ENCODE measurements at places on chromosomes 1 and 21.

GRCh38 chr1:69377507-69377906 is 190.2 kb upstream of the LRRC7 start:
- no peak for DNase-seq

- DNase-seq, result no peak
Observed at GRCh38 chr1:185328255-185328654, 11.2 kb upstream of the IVNS1ABP start.

- DNase-seq, result peak; percentile 86
Observed at GRCh38 chr21:45292399-45293219, 4.9 kb upstream of the POFUT2 start.

DNA sequence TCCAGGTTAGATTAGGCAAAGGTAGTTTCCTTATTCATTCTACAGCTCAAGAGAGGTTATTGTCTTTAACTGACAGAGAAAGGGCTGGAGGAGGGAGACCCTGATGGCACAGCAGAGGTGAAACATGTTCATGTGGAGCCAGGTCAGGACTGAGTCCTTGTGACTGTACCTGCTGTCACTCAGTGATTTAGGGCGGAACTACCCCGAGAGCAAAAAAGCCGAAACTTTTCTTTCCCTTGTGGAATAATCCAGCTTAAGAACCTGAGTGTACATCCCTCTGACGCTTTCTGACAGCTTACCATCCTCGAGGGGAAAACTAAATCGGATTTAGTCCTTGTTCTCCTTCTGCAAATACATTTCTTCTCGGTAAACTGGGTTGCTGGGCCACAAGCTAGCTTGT is 273.2 kb downstream of the BACH1 start:
- DNase-seq, result no peak

DNA sequence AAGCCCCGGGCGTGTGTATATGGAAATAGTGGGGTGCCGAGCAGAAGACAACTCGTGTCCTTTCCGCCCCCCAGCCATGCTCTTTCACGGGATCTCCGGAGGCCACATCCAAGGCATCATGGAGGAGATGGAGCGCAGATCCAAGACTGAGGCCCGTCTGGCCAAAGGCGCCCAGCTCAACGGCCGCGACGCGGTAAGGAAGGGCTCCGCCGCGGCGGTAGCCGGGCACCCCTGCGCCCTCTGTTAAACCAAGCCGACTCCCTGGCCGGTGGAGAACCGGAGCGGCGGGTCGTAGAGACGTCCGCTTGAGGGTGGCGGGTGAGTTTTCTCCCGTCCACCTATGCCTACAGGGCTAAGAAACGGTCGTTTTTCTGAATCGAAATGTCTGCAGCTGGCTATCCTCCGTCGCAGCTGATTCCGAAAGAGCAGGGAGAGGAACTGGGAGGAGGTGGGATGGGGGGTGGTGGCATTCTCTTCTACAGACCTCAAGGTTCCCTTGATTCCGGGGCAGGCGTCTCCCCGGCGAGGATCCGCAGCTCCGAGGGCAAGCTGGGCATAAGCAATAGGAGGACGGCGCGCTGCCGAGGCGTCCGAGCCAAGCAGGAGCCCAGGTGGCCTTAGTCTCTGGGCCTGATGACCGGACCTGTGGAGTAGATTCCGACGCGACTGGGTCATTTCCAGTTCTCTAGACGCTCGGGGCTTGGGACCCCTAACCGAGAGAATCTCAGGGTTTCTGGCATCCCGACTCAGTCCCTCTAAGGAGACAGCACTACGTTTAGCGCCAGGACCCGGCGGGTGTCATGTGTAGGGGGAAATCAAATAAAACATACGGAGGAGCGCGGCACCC is 856 bp downstream of the LHX9 start:
- DNase-seq, result no peak

- no peak for DNase-seq
Observed at GRCh38 chr21:41048145-41048544, 119.8 kb upstream of the BACE2 start.

GRCh38 chr21:36288651-36289243 is 31.2 kb upstream of the MORC3 start:
- no peak for DNase-seq

DNA sequence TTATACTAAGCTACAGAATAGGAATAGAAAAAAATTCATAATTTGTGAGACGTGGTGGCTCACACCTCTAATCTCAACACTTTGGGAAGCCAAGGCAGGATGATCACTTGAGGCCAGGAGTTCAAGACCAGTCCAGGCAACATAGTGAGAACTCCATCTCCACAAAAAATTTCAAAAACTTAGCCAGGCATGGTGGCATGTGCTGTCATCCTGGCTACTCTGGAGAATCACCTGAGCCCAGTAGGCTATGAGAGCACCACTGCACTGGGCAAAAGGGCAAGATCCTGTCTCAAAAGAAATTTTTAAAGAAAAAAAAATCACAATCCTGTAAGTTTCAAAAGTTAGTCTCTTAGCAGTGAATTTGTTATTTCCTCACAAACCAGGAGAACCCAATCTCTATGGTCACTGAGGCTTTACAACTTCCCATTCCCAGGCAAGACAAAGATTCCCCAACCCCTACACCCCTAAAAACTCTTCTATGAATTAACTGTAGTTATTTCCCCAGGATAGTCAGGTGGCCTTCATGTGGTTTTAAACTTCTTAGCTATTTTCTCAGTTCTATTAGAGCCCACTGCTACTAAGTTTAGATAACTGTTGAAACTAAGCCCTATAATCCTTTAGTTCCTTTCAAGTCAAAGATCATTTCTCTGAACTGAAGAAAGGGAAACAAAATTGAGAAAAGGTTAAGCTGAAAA is 74.5 kb downstream of the FOXJ3 start:
- DNase-seq, result no peak

DNA sequence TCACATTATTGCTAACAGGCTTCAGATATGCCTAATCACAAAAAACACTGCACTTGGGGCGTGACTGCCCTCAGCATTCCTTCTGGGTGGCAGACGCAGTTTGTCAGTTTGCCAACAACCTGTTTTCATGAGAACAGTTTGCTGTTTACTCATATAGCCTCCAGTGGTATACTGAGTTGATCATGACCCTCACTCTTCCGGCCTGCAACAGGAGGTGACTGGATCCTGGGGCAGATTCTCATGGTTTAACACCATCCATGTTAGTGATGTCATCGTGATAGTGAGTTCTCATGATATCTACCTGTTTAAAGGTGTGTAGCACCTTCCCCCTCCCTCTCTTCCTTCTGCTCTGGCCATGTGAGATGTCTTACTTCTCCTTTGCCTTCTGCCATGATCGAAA is 555.2 kb downstream of the PLPP3 start:
- no peak for DNase-seq

GRCh38 chr1:54886724-54887664 is at the start of gene DHCR24:
TSS of gene DHCR24 (minus strand) at chr1:54887195. CDS start at chr1:54887119, 76 bp downstream.
- peak; percentile 50 for DNase-seq

DNA sequence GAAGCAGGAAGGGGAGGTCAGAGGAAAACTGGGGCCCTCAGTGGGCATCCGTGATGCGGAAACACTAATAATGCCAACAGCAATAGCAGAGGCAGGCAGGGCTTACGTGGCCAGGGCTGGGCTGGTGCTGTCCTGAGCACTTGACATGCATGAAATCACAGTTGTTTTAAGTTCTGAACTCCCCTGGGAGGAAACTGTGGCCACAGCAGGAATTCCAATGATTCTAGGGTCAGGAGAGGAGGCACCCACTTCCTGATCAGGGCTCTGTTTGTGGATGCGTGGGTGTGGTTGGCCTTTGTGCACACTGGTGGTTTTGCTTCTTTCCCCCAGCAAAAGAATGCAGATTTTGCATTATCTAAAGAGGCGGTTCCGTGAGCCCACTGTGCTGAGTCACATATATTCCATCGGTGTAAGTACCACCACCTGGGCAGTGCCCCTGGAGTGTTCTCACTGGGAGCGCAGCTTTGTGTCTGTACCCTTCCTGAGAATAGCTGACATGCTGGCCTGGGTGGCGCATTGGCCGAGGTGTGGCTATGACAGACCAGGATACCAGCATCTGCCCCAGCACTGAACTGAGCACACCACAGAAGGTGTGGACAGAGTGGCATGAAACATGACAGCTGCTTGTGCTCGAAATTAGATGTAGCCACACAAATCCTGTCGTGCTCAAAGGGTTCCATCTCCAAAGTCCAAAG is 71.0 kb downstream of the PDE9A start:
- peak; percentile 28 for DNase-seq

DNA sequence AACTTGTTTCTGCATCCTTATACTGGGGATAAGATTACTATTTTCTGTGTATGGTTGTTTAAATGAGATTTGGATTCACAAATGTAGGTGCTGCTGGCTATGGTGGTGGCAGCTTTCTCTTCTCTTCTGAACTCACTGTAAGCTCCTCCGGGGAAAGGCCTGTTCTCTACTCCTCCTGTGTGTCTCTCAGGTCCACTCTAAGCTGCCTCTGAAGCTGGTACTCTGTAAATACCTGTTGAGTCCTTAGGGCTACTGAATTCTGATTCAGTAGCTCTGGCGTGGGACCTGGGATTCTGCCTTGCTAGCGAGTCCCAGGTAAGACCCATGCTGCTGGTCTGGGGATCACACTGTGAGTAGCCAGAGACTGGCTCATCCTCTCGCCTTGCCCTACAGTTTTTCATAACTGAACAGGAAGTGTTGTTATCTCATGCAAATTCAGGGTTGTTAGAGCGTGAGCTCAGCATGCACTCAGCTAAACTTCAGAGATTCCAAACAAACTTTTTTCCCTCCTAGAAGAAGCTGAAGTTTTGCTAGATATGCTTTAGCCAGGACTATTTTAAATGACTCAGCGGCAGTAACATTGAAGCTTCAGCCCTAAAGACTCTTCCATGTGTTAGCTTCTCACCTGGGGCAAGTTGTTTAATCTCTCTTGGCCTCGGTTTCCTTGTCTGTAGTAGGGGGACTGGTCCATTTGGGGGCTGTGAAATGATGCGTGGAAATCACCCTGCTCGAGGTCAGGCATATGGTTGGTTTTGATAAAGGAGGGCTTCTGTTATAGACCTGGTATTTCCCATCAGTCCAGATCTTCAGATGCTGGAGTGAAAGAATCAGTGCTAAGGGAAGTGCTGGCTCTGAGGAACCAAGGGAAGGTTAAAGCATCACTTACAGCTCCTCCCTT is 271.5 kb upstream of the TMEM51 start:
- DNase-seq, result no peak

- no peak for DNase-seq
Observed at GRCh38 chr1:41850029-41850428, 68.7 kb downstream of the HIVEP3 start.

DNA sequence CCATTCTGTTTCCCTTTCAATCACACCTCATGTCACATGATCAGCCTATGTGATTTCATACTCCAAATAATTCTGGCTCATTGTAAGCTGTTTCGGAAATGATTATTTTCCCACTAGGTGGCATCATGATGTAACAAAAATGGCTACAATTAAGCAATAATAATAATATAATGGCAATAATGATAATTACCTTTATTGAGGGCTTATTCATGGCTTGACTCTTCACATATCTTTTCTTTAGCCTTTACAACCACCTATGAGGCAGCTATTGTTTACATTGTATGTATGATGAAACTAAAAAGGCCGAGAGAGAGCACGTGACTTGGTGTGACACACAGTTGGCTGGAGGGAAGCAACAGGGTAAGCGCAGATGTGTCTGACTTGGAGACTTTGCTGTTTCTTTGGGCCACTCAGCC is 12.5 kb upstream of the KPRP start:
- DNase-seq, result no peak

GRCh38 chr1:160830321-160831153 is 32.1 kb downstream of the CD244 start:
- no peak for DNase-seq

DNA sequence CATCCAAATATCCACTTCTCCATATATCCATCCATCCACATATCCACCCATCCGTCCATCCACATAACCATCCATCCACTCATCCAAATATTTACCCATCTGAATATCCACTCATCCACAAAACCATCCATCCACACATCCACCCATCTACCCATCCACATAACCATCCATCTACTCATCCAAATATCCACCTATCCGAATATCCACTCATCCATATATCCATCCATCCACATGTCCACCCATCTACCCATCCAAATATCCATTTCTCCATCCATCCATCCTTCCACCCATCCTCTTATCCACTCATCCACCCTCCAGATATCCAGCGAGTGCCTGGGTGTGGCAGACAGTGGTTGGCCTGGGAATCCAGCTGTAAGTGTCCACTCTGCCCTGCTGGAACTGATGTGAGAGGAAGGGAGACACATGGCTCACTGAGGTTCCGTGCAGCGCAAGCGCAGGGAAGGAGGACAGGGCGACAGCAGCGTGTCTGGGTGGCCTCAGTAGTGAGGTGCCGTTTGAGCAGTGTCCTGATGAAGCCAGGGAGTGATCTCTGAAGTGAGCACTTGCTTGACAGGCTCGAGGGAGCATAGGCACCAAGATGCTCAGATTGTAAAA is 27.1 kb downstream of the SLC45A1 start:
- no peak for DNase-seq

DNA sequence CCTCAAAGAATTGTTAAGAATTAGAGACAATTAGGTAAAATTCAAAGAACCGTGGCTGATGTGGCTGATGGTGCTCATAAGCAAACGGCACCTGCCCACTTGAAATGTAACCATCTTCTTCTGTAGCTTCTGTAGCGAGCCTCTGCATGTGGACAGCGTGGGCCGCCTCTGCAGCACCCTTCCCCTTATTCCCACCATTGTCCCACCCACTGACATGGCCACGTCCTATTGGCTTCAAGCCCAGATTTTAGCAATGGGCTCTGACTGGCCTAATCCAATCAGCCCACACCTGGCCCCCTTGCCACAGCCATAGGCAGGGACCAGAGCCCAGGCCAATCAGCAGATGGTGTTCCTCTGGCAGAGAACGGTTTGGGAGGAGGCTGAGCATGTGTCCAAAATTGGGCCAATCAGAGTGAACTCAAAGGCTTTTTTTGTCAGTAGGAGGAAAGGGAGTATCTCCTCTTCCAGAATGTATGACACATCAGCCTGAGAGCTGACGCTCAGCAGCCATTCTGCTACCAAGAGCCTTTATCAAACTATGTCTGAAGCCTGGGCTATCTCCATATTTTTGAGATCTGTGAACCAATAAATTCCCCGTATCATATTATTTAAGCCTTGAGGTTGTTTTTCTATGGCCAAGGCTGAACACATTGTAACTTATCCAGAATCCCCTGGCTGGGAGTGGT is 518.5 kb downstream of the SMYD3 start:
- no peak for DNase-seq

GRCh38 chr1:231557898-231558707 is 29.6 kb downstream of the TSNAX start:
- DNase-seq, result no peak

DNA sequence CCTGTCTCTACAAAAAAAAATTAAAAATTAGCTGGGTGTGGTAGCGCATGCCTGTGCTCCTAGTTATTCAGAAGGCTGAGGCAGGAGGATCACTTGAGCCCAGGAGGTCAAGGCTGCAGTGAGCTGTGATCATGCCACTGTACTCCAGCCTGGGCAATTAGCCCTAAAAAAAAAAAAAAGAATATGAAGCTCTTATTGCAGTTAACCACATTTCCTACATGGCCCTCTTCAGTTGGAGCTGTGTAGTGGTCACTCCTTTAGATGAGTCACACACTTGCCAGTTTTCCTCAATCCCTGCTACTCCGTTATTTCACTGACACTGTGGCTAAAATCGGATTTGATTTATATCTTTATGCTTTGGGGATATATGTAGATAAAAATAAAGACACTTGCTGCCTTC is 11.8 kb downstream of the NFYC start:
- no peak for DNase-seq
